Stimulated activated CD4-positive, alpha-beta T cell treated with anti-CD3 and anti-CD28 coated beads, TNF-alpha, amount 100 ng/mL, for 1 hour (primary cell): ENCODE measurements at places on chromosomes 6 and 20.

- DNase-seq, result no peak
Observed at GRCh38 chr6:81031416-81031815, 721.1 kb downstream of the TENT5A start.

GRCh38 chr6:7073821-7074525 lies 33.8 kb upstream of the RREB1 start:
- peak; percentile 48 for DNase-seq

GRCh38 chr20:13205848-13206434 lies 15.1 kb upstream of the ISM1 start:
- no peak for DNase-seq

- no peak for DNase-seq
Observed at GRCh38 chr6:111625461-111626391, 20.0 kb upstream of the TRAF3IP2 start.
